ENCODE measurements at places on chromosomes 2 and 18.

DNA sequence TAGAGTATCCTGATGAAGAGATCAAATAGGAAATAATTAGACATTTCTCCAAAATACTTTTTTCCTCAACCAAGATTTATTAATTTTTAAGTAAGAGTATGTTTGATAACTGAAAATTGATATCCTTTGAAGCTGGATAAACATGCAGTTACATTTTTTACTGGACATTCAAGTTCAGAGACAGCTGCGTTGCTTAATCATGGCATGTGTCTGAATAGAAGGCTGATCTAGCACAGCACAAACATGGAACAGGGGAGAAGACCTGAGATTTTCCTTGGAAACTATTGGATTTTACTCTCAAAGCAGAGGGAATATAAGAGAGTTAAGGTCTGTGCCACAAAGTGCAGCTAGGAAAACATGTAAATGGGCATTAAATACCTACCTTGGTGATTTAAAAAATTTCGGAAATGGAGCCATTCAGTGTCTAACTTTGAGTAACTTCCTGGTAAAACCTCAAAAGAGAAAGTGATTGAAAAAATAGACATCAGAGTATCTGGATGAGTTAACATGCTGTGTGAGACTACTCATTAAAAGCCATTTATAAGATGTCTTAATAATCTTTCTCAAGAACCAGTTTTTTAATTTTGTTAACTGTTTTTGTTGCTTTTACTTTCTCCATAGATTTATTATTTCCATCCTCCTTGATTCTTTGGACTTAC, 31.8 kb downstream of the CRIM1 start:
- H3K36me3 ChIP-seq: no peaks in the 10 kb centered on the region
- no peaks in the 10 kb centered on the region for H3K27me3 ChIP-seq
- H3K27ac ChIP-seq: no peak overlapping the region
- no peak for DNase-seq

GRCh38 chr2:69185807-69186206, 172.8 kb downstream of the ANTXR1 start:
- peaks cover 4% of the 10 kb centered on the region for H3K4me1 ChIP-seq
- DNase-seq: no peak
- H3K36me3 ChIP-seq: no peaks in the 10 kb centered on the region
- H3K27ac ChIP-seq: no peak overlapping the region
- H3K27me3 ChIP-seq: no peaks in the 10 kb centered on the region

DNA sequence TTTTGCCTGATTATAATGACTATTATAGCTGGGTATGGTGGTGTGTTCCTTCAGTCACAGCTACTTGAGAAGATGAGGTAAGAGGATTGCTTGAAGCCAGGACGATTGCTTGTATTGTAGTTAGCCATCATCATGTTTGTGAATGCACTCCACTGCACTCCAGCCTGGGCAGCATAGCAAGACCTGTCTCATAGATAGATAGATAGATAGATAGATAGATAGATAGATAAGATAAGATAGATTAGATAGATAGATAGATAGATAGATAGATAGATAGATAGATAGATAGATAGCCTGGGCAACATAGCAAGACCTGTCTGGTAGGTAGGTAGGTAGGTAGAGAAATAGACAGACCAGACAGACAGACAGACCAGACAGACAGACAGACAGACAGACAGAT, 127.3 kb downstream of the MGAT5 start:
- H3K27ac ChIP-seq: no peak overlapping the region
- H3K27me3 ChIP-seq: no peaks in the 10 kb centered on the region
- DNase-seq: no peak
- H3K4me3 ChIP-seq: no peak overlapping the region
- no peaks in the 10 kb centered on the region for H3K4me1 ChIP-seq
- peaks cover 11% of the 10 kb centered on the region for H3K36me3 ChIP-seq

DNA sequence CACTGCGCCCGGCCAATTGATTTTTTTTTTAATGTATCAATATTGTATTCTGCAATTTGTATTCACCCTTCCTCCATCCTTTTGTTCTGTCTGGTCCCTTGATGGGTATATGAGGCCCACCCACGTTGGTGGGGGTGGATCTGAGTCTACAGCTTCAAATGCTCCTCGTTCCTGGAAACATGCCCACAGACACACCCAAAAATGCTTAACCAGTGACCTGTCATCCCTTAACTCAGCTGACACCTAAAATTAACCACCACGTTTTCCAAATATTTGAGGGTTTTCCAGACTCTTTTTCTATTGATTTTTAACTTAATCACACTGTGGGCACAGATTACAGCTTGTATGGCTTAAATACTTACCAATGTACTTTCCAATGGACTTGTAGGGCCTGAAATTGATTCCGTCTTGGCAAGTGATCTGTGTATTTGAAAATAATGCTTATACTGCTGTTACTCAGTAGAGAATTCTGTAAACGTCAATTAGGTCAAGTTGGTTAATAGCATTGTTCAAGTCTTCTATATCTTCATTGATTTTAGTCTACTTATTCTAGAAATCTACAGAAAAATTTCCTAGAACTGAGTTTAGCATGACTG, 34.4 kb upstream of the CYP27C1 start:
- peaks cover 33% of the 10 kb centered on the region for H3K36me3 ChIP-seq
- DNase-seq: no peak
- no peak overlapping the region for H3K4me3 ChIP-seq
- no peaks in the 10 kb centered on the region for H3K4me1 ChIP-seq

Measured in heart left ventricle (tissue), 16 donors.